ENCODE measurements at places on chromosomes 12 and 14. TPM values are rescaled to one million over a fixed set of nuclear protein-coding genes. Genes with fewer than 3 reads are reported as not detected.

GRCh38 chr12:19726122-19726521 is 286.8 kb downstream of the AEBP2 start:
- DNase-seq = no peak

- no peak for DNase-seq
Observed at GRCh38 chr12:117143008-117143532, 43.9 kb upstream of the TESC start.

DNA sequence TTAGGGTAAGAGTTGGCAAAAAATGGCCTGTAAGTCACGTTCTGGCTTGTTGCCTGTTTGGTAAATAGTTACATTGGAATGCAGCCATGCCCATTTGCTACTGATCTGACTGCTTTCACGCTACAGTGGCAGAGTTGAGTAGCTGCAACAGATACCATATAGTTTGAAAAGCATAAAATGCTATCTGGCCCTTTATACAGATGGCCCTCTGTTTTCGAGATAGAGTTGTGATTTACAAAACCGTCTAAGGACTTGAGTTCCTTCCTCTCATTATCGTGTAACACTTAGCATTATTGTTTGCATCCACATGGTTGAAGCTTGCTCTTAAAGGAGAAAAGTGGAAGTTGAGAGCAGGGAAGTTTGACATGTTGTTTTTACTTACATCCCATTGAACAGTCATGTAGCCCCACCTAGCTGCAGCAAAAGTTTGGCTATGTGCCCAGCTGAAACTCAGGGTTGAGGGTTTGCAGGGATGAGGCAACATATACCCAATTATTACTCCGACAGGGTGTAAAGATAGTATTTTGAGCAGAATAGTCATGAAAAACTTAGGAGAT is 11.3 kb upstream of the SCFD1 start:
- DNase-seq = peak; percentile 71

GRCh38 chr14:61033054-61033453 is 52.0 kb downstream of the SLC38A6 start:
- no peak for DNase-seq

DNA sequence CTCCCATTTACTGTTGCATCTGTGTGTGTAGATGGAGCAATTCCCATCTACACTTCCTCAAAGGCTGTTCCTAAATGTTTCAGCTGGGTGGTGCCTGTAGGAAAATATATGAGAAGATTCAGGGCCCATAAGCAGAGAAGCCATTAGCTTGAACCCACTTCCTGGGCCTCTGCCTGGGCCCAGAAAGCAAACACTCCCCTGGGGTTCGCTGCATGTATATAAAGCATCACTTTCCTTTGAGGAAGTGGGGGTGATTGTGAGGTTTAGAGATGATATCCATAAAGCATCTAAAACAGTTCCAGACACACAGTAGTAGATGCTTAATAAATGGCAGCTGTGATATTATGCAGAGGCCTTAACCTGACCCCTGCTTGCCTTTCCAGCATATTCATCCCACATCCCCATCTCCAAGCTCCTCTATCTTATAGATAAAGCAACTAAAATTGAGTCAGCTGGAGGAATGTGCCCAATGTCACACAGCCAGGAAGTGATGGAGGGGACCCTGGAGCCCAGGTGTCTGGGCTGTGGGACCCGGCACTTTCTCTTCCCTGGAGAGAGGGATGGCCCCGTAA is 280.0 kb upstream of the CRY1 start:
- DNase-seq = no peak

- no peak for DNase-seq
Observed at GRCh38 chr12:51222461-51222860, 4.6 kb upstream of the POU6F1 start.

DNA sequence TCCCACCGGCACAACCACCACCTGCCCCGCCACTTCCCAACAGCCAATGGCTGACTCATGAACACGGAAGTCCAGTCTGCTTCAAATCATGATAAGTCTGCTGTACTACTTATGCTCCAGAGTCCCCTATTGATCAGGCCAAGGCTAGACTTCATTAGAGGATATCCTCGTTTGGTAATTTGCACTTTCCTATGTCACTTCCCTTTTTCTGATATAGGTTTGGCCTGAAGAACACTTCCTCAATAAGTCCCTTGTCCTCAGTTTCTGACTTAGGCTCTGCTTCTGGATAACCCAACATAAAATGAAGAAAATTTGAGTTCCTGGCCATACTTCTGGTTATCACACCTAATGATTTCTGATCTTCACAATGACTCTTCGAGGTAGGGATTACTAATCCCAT is 45.3 kb downstream of the IFNG-AS1 start:
- DNase-seq = no peak

- no peak for DNase-seq
Observed at GRCh38 chr12:97837401-97837800, 374.8 kb downstream of the RMST start.

- no peak for DNase-seq
Observed at GRCh38 chr12:108046650-108047049, 82.4 kb upstream of the WSCD2 start.

- DNase-seq = no peak
Observed at GRCh38 chr14:65070471-65070976, 31.8 kb downstream of the MAX start.

DNA sequence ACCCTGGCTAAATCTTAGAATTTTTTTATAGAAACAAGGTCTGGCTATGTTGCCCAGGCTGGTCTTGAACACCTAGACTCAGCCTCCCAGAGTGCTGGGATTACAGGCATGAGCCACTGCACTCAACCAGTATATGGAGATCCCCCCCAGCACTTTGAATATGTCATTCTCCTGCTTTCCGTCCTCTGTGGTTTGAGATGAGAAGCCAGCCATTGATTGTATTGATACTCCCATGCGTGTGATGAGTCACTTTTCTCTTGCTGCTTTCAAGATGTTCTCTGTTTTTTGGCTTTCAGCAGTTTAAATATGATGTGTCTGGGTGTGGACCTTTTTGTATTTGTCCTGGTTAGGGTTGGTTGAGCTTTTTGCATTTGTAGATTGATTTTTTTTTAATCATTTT is 75.2 kb upstream of the DNM1L start:
- DNase-seq = no peak

DNA sequence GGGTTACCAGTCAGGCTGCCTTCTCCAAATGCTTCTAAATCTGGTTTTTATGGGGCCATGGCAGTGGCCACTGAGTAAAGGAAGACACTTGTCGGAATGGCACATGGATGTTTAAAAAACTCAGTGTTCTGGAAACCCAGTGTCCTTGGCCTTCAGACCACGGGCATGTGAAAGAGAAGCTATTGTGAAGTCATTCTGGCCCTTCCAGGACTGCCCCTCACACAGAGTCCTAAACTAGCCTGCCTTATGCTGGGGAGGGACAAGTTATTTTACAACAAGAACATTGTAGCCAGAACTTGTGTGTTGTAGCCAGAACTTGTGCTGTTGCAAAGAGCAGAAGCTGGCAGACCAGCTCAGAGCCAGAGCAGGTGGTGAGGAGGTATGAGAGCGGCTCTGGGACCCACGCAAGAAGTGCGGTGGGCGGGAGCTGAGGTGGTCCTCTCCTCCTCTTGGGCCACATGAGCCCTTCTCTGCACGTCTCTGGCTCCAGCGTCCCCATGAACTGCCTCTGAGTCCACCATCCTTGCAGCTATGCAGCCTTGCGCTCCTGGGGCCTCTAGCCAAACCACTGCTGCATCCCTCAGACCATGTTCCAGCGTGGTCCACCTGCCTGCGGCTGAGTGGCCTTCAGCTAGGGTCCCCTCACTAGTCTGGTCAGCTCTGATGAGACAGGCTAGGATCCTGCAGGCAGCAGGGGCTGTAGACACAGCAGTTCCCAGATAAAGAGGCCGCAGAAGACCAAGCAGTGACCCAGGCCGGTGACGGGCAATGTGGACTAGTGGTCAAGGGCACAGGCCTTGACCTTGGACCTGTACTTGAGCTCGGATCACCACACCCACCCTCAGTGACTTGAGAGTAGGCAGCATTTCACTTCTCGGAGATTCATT is 32.5 kb downstream of the MMAB start:
- DNase-seq = no peak

- no peak for DNase-seq
Observed at GRCh38 chr12:73677520-73678291, 859.9 kb upstream of the ATXN7L3B start.

- DNase-seq = no peak
Observed at GRCh38 chr14:103156651-103157378, 33.6 kb downstream of the TNFAIP2 start.

GRCh38 chr12:6430124-6430989 is 14.4 kb upstream of the CD27 start:
- peak; percentile 88 for DNase-seq

GRCh38 chr12:109304485-109304884 is 4.6 kb downstream of the FOXN4 start:
- no peak for DNase-seq

The GLT1D1 gene
- total RNA-seq = 2.0 TPM

The MMP17 gene
- 12.6 TPM for total RNA-seq

The CABP1 gene
- 2.3 TPM for total RNA-seq

The CAPZA3 gene
- total RNA-seq = not detected

The TEX22 gene
- 6.0 TPM for total RNA-seq
